ENCODE measurements at places on chromosomes 7 and 10.

DNA sequence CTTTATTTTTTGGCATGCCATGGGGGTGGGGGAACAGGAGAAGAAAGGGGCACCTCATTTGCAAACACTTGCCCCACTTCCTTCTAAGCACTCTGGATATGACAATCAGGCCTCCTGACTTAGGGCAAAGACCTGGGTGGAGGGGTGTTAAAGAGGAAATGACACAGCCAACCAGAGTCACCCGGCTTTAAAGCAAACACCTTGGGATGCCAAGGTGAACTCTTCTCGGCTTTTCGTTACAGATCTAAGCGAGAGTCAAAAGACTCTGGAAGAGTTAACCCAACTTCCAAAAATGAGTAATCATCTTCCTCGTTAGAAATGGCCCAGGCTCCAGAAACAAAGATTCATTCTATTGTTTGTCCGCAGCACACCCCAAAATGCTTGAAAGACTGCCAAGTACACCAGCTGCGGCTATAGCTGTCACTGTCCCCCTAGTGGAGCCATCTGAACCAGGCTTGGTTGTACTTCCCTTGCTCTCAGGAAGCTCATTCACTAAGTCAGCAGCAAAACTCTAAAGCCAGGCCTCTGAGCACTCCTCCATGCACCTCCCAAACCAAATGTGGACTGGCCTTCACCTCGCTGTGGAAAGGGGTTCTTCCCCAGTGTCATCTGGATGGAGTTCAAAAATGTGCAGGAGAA is 24.8 kb downstream of the FAM53B start:
- DNase-seq: no peak

- DNase-seq: no peak
Measured at GRCh38 chr7:107304636-107305035, 135.8 kb downstream of the HBP1 start.

GRCh38 chr7:47508389-47509380 is 73.2 kb downstream of the TNS3 start:
- no peak for DNase-seq

DNA sequence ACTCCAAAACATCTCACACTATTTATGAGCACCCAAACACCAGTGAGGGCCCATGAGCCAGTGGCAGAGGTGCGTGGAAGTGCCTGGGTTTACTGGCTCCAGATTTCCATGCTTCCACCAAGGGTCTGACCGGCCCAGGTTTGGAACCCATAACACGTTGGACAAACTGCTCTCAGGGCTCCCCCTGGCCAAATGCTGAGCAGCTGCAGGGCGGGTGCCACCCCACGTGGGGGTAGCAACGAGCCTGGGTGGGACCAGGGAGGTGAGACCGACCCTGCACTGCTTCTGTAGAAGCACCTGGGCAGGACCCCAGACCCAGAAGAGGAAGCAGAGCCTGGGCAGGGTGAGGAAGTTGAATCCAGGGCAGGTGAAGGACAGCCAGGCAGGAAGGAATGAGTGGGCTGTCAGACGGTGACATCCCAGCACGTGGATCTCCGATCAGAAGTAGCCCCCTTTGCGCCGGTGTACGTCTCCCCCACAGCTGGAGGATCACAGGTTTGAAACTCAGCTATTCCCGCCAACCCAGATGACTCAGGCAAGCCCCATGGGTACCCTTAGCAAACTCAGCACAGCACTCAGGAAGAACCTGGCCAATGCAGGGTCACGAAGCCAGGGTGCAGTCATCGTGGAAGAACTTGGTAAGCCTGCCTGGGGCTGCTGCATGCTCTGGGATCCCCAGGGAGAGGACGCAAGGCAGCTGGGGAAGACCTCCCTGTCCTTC is 100.4 kb upstream of the DDC start:
- no peak for DNase-seq

DNA sequence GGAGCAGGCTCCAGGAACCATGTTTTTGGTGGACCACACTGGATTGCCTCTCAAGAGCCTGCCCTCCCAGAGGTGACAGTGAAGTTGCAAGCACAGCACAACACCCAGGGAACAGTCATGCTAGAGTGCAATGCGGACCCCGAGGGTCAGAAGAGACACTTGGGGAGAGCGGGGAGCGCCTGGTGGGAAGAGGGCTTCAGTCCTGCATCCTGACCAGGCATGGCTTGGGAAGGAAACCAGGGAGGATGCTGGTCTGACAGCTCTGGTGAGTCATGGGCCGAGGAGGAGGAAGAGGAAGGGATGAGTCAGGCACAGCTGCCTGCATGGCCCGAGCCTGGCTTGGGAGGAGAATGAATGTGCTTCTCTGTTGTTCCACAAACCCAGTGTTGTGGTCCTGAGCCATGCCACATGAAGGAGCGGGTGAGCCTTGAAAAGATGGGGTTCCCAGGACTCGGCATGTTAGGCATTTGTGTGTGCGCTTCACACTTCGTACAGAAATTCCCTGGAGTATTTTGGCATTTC is 29.5 kb upstream of the ANKRD2 start:
- DNase-seq: no peak

DNA sequence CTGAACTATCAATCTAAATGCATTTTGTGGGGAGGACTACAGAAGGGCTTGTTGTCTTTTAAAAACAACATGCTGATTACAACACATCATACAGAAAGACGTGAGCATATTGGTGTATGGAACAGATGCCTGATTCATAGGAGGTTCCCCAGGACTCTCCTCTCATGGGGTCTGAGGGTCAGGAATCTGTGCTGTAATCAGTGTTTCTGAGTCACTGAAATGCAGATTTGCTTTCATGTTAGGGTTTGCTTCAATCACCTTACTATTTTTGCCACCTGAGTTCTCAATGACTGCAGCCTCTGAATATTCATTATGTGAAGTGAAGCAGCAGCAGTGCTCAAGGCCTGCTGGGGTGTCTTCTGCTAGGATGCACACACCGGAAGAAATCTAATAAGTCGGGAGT is 550 bp upstream of the ANK3 start:
- no peak for DNase-seq

DNA sequence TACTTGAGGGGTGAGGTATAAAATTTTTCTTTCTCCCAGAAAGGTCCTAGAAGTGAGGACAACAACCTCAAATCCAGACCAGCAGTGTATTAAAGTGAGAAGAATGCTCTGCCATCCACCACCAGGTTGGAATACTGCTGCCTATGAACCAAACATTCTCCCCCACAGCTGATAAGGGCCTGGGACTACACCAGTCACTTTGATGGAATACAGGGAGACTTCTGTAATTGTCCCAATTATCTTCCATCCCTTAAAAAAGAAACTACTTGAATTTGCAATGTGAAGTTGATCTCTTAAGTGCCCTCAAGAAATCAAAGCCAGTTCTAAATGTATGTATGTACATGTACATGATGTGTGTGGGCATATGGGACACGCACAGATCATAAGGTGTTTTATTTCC is 3.0 kb downstream of the TBX20 start:
- no peak for DNase-seq

- no peak for DNase-seq
Measured at GRCh38 chr7:26183545-26184280, 16.8 kb downstream of the HNRNPA2B1 start.

DNA sequence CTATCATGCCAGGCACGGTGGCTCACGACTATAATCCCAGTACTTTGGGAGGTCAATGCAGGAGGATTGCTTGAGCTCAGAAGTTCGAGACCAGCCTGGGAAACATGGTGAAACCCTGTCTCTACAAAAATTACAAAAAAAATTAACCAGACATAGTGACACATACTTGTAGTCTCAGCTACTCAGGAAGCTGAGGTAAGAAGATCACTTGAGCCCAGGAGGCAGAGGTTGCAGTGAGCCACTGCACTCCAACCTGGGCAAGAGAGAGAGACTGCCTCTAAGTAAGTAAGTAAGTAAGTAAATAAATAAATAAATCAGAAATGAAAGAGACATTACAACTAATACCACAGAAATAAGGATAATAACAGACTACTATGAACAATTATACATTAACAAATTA is 36.2 kb downstream of the PDLIM1 start:
- DNase-seq: no peak

DNA sequence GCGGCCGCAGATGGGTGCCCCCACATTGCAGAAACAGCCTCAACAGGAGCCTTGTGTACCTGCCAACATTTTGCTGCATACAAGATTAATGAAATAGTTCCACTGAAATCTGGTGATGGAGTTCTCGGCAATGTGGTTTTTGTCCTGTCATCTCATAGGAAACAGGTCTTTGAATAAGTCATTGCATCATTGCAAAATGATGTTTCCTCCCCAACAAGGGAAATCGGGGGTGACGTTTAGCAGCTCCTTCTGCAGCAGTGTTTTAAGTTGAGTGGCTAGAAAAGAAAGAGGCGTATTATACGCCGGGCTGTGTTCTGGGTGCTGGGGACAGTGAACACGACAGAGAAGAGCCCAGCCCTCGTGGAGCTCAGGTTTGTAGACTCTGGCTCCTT is 177.0 kb downstream of the PRKAG2 start:
- DNase-seq: no peak

GRCh38 chr10:15083674-15084501 is 4.7 kb downstream of the ACBD7 start:
- no peak for DNase-seq

- DNase-seq: no peak
Measured at GRCh38 chr10:72098836-72099599, 10.7 kb upstream of the SPOCK2 start.

DNA sequence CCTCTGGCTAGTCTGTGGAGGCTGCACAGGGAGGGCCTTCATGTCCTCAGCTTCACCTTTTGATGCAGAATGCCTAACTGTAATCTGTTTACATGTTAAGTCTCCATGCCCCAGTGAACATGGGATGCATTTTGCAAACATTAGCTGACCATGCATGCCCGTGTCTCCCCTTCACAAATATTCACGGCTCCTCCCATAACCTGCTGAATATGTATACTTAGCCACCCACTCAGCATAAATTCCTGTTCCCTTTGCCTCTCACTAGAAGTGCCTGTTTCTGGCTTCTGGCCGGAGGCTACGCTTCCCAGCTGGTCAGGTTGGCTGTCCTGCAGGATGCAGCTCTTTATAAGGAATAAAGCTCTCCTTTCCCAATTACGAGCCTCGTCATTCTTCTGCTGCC is 552.7 kb downstream of the DNAJB6 start:
- no peak for DNase-seq

DNA sequence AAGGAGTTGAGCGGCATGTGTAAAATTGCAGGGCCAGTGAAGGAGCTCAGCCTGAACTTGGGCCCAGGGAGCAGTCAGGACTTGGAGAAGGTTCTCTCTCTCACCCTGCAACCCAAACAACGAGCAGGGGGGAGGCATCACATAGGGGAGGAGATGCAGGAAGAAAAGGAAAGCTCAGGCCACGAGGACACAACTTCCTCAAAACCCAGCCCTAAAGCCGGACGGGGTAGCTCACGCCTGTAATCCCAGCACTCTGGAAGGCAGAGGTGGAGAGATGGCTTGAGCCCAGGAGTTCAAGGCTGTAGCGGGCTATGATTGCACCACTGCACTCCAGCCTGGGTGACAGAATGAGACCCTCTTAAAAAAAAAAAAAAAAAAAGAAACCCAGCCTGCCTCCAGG is 629.1 kb downstream of the PARD3 start:
- no peak for DNase-seq

- DNase-seq: no peak
Measured at GRCh38 chr7:128922496-128923410, 12.2 kb upstream of the KCP start.

DNA sequence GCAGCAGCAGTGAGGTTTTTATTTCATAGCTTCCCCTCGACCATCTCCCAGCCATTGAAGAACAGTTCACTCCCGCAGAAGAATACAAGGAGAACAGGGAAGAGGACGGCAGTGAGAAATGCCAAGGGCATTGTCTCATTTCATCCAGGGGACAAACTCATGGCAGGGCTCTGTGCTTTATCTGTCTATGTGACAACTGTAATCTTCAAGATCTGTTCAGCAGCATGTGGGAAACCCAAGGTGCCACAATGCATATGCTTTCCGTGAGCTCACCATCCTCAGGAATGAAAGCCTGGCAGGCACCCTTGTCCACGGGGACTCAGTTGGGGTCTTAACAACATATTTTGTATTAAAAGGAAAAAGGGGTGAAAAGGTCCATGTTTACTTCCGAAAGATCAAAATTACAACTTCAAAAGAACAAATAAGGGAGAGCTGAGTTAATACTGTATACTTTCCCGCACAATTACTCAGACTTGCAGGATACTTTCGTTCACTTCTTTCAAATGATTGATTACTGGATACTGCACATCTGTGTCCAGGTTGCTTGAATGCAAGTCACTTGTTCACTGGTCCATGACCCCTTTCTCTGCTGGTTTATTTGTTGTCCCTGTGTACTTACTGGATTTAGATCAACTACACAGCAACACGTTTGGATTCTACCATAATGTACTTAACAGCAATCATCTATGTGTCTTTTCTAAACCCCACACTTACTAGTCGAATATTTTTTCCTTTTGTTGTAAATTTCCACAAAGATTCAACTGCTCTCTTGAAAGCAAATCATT is 90.1 kb upstream of the ATP6V0A4 start:
- DNase-seq: no peak

- DNase-seq: no peak
Measured at GRCh38 chr10:561721-562120, 127.7 kb downstream of the DIP2C start.

- no peak for DNase-seq
Measured at GRCh38 chr7:107946881-107947280, 55.9 kb downstream of the DLD start.

- DNase-seq: no peak
Measured at GRCh38 chr10:89440226-89441009, 26.1 kb downstream of the IFIT5 start.

DNA sequence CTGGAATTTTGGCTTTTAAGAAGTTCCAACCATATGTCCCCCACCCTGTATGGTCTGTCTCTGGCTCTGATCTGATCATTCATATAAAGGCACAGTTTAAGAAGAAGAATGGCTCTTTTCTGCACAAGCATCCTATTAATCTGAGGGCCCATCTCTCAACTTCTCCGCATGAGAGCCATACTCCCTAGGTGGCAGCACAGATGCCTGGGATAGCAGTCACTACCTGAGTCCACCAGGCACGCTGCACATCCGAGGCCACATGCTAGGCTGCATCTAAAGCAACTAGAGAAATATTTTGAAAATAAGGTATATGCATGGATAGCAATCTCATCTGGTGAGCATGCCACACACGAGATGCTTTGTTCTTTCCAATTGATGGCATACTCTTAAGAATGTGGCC is 565.5 kb downstream of the PARD3 start:
- DNase-seq: no peak

GRCh38 chr7:116786791-116787443 is 75.5 kb upstream of the CAPZA2 start:
- no peak for DNase-seq

- no peak for DNase-seq
Measured at GRCh38 chr7:21642422-21642821, 99.6 kb downstream of the DNAH11 start.

DNA sequence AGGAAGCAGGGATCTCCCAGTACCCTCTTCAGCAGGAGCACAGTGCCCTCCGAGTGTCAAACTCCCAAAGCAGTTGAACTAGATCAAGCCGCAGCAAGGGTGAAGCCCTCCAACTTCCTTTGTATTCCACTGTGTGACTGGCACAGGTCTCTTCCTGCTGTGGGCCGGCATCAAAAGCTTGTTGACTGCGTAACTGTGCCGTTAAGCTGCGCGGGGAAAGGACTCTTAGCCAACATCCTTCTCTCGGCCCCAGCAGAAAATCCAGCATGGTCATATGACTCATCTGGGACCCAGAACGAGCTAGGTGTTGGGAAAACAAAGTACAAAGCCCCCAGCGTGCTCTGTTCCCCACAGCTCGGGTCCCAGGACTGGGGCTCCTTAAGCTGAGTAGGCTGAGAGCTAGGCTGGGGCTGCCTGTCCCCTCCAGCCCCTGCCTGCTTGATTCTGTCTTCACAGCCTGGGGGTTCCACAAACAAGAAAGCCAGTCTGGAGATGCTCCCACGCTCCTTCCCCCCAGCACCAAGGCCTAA is 52.2 kb downstream of the COL17A1 start:
- no peak for DNase-seq

All from NCI-H524 treated with DMSO at 0.1 percent for 48 hours (cell line).